ENCODE measurements at places on chromosomes 12 and 14. TPM values are rescaled to one million over a fixed set of nuclear protein-coding genes. Genes with fewer than 3 reads are reported as not detected.

Gene OR4K1
- total RNA-seq: not detected

Gene OR9K2
- not detected for total RNA-seq

Gene KRT3
- total RNA-seq: not detected

- no peak overlapping the region for H3K4me3 ChIP-seq
- no peaks in the 10 kb centered on the region for H3K36me3 ChIP-seq
- no peak for DNase-seq
- H3K4me1 ChIP-seq: no peaks in the 10 kb centered on the region
- H3K27ac ChIP-seq: no peak overlapping the region
Observed at GRCh38 chr14:39876916-39877315, 444.7 kb upstream of the FBXO33 start.

DNA sequence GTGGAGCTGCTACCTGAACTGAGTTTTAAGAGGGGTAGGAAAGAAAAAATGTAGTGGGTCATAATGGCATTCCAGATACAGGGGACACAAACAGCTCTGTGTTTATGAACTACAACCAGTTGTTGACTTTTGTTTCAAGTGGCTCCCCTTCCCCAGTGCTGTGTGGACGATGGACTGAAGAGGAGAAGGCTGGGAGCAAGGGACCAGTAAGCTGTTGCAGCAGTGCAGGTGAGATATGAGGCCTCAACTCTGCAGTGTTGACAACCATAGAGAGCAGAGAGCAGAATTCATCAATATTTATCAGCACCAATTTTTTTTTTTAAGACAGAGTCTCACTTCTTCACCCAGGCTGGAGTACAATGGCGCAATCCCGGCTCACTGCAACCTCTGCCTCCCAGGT lies 46.6 kb downstream of the MDM2 start:
- H3K27ac ChIP-seq: no peak overlapping the region
- no peaks in the 10 kb centered on the region for H3K4me1 ChIP-seq
- no peak for DNase-seq

GRCh38 chr12:43428088-43428600 lies 123.9 kb downstream of the ADAMTS20 start:
- no peak overlapping the region for H3K4me3 ChIP-seq
- H3K36me3 ChIP-seq: no peaks in the 10 kb centered on the region
- no peaks in the 10 kb centered on the region for H3K4me1 ChIP-seq
- H3K27me3 ChIP-seq: no peaks in the 10 kb centered on the region
- DNase-seq: no peak

DNA sequence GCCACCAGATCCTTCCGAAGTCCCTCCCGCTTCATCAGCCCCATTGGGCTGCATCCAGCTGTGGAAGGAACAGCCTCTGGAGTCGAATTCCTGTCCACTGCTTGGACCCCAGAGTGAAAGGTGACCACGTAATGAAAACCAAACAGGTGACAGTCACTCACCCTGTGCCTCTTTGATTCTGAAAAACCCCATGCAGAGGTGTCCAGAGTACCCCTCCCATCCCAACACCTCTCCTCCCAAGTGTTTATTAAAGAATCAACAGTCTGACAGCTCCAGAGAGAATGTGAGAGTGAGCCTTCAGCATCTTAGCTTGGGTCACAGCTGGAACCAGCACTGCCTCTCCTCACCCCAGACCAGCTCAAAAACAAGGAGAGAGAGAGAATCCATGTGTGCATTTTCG lies 178.6 kb upstream of the NOS1 start:
- peaks cover 13% of the 10 kb centered on the region for H3K27me3 ChIP-seq
- H3K4me3 ChIP-seq: no peak overlapping the region
- H3K27ac ChIP-seq: no peak overlapping the region
